Activated gamma-delta T cell (primary cell): ENCODE measurements at places on chromosomes 7 and 10.

GRCh38 chr7:130989101-130989795, 255.2 kb upstream of the KLF14 start:
- DNase-seq, result no peak

DNA sequence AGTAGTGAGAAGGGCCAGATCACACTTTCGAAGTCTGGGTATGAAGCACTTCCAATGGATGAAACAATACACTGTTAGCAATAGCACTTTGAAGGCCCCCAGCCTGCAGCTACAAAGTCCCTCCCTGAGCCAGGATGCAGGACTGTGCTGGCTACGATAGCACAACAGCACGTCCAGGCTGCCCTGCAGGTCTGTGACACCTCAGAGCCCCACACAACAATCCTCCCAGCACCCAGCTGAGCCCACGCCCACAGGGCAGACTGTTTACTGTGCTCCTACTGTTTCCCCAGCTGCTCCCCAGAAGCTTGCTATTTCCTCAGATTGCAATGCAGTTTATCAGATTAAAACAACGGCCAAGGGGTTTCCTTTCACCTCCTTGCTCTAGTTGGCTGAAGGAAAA, 71.4 kb downstream of the HTR5A start:
- no peak for DNase-seq

DNA sequence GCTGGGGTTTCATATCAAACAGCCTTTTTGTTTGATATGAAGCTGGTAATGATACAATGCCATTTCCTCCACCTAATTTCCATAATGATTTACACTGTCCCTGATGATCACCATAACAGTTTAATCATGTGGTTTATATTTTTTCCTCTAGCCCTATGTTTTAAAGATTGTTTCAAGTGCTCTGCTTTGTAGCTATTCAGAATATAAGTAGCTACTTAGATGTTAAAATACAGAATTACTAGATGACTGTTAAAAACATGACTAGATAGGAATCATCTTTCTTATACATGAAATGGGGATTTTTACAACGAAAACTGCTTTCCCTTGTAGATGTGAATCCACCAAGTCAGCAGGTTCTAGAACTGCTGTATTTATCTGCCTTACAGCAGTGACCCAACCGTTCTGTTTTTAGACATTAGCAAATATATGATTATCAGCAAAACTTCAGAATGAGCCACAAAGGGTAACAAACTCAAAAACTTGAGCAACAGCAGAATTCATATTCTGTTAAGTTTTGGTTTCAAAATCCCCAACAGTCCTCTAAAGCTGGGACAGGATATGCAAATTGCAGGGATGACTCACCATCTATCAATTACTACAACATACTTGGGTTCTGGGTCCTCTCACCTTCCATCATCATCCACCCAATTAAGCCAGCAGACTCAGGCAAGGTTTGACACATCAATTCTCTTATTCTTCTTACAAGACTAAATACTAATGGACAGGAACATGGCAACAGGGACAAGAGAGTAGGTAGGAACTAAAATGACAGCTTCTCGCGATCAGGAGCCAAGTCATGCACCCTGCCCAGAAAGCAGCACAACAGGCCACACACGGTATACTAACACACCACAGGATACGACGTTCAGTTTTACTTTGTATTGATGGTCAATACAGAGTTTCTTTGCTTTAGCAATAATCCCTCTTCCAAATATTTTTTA, 83.9 kb downstream of the PIP4K2A start:
- DNase-seq, result no peak

- DNase-seq, result no peak
Observed at GRCh38 chr7:40753455-40753854, 618.6 kb downstream of the SUGCT start.

DNA sequence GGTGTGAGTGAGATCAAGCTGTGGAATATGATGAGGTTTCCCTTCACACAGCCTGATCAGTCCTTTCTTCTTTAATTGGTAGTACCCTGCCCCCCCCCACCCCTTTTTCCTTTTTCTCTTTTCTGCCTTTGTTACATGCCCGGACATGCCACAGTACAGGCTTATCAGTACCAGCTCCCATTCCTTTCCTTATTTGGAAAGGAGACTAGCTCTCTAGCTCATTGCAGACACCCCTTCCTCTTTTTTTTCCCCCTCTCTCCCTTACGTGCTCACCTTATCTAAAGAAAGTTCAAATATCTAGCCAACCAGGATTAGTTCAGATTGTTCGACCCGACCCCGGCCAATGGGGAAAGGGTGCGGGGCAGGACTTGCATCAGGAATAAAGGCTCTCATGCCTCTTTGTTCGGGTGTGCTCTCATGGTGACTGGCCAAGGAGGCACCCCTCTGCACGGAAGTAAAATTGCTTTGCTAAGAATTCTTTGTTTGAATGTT, 230.4 kb downstream of the ACTR3B start:
- DNase-seq, result no peak

DNA sequence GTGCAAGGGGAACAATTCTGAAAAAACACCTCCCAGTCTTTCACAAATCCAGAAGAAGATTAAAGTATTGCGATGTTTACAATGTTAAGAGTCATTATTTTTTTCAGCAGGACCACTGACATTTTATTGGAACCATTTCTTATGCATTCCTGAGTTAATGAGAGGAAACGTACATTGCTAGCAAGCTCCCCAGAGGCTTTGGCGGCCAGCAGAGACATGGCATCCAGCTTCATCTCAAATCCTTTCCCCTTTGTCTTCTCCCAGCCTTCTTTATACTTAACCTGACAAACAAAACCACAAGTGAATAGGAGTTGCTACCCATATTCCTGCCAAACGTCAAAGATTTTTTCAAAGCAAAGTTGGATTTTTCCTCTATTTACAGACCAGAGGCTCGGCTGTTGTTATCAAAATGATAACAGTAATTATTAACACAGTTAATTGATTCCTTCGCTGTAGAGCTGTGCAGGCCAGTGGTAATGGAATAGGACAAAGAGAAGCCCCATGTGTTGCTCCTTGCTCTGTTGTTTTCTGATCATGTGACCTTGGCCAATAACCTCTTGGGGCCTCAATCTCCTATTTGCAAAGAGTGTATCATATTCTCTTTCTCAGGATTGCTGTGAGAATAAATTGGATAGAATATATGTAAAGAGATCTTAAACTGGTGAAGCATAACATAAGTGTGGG, 32.0 kb downstream of the NRAP start:
- no peak for DNase-seq

GRCh38 chr10:121099592-121099991, 248.4 kb downstream of the WDR11 start:
- no peak for DNase-seq

DNA sequence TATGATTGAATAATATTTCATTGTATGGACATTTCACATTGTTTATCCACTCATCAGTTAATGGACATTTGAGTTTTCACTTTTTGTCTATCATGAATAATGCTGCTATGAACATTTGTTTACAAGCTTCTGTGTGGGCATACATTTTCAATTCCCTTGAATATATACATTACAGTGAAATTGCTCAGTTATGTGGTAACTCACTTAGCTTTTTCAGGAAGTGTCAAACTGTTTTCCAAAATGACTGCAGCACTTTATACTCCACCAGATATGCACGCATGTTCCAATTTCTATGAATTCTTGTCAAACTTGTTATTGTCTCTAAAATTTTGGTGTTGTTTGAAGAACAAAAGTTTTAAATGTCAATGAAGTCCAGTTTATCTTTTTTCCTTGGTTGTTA, 401.2 kb downstream of the THSD7A start:
- DNase-seq, result no peak

- DNase-seq, result no peak
Observed at GRCh38 chr10:1119027-1119426, 62.8 kb downstream of the WDR37 start.

DNA sequence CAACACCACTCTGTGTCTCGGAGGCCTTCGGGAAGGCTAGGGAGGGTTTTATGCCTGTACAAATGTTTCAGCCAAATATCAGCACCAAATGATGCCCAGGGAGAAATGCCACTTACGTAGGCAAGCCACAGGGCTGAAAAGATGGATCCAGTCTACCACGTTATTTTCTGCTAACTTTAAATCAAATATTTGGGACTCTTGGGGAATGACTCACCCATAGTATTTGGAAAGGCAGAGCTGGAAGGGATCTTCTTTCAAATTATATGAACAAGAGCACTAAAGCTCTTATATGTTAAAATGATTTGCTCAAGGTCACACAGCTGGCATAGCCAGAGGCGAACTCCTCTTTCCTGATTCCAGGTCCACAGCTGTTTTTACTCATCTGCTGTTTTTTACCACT, 591.4 kb downstream of the SORCS1 start:
- no peak for DNase-seq

DNA sequence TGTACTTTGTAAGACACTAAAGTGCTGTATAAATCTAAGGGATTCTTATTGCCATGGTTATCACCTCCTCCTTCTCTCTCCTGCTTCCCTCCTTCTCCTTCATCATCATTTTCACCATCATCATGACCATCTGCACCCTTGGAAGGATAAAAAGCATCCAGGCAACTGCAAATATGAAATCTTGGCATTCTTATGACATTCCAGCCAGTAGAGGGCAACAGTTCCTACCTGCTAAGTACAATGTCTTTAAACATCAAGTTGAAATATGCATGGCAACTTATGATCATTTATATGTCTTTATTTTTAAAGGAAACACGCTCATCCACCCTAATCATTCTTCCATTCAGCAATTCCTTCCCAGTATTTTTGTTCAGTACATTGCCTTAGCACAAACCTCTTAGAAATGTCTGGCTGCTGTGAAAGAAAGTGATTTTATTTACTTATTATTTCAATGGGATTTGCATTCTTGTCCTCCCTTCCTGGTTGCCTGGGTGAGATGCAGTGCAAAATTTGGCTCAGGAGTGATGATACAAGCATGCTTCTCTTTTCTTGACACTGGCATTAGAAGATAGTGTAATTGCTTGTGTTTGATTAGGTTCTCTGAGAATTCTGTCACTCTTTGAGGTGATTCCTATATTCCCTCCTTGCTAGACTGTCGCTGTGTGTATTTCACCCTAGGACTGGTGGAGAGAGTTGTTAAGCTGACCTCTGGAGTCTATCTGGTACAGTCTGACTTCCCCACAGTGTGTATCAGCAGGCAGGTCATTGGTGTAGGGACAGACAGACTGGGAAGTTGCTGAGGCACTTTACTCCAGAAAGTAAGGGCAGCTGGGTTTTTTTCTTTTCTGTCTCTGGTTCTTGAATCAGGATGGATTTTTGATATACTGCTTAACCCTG, 188.5 kb upstream of the BMPER start:
- DNase-seq, result no peak

DNA sequence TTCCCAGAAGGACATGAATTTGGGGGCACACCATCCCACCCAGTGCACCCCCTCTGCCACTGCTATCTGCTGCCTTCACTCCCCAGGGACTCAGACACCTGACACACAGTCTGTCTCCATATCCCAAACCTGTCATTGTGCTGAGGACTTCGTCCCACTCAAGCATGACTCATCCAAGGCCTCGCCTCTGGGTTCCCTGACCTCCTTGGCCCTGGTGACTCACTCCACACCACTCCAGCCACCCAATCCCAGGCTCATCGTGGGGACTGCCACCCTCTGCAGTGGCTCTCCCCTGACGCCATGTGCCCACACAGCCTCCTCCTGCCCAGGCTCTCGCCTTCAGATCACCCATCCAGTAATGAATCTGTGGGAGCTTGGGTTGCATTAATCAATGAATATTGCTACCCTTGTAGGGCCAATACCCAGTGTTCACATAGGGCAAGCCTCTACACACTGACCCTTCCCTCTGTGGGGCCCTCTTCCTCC, 6.6 kb upstream of the INSIG1 start:
- DNase-seq, result no peak
